NCI-H446 treated with DMSO at 0.1 percent for 48 hours (cell line): ENCODE measurements at places on chromosomes 13 and 19.
A peak's percentile ranks its signal among the peaks of the same experiment; 100 is the strongest.

DNA sequence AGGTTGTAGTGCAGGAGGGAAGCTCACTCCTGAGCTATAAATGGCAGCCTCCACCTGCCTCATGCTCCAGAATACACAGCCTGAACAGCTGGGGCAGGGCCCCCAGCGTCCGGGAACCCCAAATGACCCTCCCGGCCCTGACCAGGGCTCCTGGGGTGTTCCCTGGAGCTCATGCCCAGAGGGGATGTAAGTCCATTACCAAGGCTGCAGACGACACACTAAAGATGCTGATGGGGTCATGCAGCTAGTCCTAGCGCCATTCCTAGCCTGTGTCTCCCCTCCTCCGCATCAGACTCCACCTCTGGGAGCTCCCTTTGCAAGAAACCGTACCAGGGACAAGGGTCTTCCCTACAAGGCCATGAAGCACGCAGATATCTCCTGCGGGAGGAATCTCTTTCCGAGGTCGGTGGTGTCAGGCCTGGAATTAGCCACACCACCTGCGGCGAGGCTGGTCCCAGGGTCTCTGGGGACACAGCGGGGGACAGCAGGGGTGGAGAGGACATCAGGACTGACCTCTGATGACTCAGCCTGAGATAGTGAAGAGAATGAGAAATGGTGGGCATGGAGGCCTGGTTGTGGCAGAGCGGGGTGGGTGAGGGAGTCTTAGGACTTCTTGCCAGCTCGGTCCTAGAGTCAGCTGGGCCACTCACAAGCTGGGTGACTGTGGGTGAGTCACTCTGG lies 11.9 kb upstream of the TPM4 start:
- no peak for DNase-seq

DNA sequence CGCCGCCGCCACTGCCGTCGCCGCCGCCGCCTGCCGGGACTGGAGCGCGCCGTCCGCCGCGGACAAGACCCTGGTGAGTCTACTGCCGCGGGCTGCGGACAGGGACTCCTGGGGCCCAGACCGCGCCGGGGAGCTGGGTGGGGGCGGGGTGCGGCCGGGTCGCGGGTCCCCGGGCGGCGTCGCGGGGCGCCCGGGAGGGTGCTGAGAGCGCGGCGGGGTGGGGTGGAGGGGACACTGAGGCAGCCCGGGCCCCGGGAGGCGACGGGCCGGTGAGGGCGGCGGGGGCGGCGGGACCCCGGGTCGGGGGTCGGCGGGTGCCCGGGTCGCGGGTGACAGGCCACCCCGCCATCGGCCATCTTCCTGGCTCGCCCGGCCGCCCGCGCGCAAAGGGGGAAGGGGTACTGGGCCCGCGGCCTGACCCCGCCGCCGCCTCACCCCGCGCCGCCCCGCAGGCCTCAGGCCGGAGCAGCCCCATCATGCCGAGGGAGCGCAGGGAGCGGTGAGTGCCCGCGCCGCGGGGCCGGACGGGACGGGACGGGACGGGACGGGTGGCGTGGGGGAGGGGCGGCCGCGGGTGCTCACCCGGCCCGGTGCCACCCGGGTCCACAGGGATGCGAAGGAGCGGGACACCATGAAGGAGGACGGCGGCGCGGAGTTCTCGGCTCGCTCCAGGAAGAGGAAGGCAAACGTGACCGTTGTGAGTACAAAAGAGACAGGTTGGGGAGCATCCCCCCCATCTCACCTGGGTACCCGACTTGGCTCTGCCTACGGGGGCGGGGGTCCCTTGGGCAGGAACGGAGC lies 489 bp downstream of the CCNE1 start:
- DNase-seq = no peak

DNA sequence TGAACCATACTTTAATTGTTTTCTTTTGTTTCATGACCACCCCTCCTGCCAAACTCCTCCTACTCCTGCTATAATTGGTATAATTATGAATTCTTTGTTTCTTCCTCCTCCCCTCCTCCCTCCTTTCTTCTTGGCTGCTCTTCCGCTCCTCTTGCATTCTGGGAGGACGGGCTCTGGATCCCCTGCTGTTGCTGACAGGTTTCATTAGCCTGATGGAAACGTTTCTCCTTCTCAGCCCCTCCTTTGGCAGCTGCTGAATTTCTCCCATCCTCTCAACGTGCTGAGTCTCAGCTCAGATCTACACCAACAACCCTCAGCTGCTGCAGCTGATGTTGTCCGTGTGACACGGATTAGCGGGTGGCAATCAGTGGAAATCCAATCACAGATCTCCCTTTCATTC lies 97.1 kb upstream of the UBAC2 start:
- DNase-seq = peak; percentile 16

GRCh38 chr13:76836311-76836710 lies 49.9 kb downstream of the KCTD12 start:
- no peak for DNase-seq

GRCh38 chr19:3613818-3614661 lies 7.4 kb upstream of the TBXA2R start:
- no peak for DNase-seq

DNA sequence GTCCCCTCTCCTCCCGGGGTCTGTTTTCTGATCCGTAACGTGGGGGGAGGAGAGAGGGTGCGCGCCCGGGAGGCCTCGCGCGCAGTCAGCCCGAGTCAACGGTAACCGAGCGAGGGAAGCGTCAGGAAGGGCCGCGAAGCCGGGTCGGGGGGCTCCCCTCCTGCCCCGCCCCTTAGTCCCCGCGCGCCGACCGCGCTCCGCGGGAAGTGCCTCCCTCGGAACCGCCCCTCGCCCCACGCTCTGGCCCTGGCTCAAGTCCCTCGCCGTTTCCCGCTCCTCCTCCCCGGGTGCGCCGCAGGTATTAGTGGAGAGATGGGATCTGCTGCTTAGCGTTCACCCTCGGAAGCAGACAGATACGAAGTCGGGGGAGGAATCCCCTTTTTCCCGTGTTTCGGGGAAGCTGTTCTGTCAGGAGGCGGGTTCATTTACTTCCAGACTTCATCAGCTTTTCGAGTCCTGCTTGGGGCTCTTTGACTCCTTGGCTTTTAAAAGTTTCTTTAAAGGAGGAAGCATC lies 770 bp downstream of the HNRNPM start:
- DNase-seq = no peak

GRCh38 chr13:47903836-47904235 lies 97.2 kb downstream of the SUCLA2 start:
- DNase-seq = no peak

DNA sequence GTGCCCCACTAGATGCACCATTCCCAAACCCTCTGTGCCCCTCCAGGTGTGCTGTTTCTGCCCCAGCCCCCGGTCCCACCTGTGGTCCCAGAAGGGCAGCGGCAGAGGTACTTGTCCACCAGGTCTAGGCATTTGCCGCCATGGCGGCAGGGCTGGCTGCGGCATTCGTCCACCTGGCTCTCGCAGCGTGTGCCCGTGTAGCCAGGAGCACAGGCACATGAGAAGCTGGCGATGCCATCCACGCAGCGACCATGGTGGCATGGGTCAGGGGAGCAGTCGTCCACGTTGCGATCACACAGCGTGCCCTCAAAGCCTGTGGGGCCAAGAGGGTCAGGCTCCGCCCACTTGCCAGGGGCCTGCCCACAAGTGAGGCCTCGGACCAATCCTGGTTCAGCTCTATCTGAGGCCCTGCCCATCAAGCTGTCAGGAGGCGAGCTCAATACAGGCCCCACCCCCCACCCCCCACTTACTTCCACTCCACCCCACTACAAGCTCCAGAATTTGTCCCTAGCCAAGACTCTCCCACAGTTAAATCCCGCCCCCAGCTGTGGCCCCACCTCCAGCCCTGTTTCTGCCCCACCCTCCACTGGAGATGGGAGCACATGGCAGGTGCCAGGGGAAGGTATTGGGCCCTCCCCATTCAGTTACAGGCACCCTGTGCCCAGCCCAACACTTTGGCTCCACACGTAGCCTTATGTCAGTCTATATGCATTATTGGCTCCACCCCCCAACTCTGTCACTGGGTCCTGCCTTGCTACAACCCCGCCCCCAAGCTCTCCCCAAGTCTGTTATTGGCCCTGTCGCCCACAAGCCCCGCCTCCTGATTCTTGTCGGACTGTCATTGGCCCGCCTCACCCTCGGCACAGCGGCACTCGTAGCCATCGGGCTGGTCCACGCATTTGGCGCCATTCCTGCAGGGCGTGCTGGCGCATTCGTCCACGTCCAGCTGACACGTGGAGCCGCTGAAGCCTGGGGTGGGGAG lies 13.5 kb downstream of the NOTCH3 start:
- DNase-seq = no peak

DNA sequence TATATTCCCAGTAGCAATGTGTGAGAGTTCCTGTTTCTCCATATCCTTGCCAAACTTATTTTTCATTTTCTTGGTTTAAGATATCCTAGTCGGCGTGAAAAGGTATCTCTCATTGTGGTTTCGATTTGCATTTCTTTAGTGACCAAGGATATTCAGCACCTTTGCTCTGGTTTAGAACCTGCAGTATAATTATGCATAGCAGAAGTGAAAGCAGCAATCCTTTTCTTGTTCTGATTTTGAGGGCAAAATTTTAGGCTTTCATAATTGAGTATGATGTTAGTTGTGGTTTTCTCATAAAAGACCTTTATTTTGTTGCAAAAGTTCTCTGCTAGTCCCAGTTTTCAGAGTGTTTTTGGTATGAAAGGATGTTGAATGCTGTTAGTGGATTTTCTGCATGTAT lies 491.0 kb downstream of the FGF9 start:
- DNase-seq = no peak
